ENCODE measurements at places on chromosomes 3 and 15.

DNA sequence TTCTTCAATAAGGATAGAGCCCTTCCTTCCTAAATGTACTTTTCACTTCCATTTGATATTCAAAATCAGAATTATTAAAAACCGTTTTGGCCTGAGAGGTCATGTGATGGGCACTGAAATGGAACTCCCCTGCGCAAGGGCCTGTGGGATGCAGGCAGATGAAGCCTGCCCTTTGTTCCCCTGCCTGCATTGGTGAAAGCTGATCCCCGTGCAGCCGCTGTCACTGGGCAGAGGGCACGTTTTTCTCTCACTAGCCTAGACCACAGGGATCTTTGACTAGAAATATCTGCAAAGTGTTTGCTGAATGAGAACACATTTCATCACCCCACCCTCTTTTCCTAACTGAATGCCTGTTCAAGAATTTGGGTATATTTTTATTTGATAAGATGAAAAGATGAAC, 74.9 kb downstream of the TIPARP start:
- no peak for DNase-seq

GRCh38 chr3:29345516-29346300, 64.8 kb downstream of the RBMS3 start:
- DNase-seq = no peak

DNA sequence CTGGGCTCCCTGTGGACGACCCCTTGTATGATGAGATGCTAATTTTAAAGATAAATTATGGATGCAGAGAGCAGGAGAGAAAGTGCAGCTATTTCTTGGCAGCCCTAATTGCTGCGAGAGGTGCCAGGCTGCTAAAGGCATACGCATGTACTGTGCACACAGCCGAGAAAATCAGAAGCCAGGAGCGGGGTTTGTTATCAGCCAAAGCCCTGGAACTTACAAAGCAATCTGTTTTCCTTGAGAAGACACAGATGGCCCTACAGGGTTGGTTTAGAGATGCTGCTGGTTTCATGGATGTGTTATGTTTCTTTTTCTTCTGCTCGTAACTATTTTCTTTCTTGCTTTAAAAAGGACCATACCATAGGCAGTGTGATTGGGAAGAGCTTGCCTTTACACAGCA, 11.7 kb upstream of the CCK start:
- DNase-seq = no peak

- DNase-seq = no peak
These were observed 10.6 kb upstream of the TM4SF1 start for GRCh38 chr3:149388001-149388440.

DNA sequence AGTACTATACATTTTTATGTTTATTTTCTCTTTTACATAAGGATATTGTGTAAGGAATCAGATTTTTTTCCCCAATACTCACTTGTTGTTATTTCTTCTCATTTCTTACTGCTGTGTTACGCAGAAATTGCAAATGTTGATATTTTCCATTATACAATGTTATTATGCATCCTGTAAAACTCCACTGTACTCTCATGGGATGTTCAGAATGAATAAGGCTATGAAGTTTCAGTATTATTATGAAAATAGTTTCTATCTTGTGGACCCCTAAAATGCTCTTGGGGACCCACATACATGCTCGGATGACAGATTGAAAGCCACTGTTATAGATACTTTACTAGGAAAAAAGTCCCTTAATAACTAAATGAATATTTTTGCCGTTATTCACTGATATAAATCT, 329.4 kb downstream of the EPHA3 start:
- DNase-seq = no peak

GRCh38 chr3:183044547-183045229, 54.6 kb downstream of the MCCC1 start:
- no peak for DNase-seq

- no peak for DNase-seq
These were observed 98.8 kb downstream of the ZNF621 start for GRCh38 chr3:40623567-40623966.

DNA sequence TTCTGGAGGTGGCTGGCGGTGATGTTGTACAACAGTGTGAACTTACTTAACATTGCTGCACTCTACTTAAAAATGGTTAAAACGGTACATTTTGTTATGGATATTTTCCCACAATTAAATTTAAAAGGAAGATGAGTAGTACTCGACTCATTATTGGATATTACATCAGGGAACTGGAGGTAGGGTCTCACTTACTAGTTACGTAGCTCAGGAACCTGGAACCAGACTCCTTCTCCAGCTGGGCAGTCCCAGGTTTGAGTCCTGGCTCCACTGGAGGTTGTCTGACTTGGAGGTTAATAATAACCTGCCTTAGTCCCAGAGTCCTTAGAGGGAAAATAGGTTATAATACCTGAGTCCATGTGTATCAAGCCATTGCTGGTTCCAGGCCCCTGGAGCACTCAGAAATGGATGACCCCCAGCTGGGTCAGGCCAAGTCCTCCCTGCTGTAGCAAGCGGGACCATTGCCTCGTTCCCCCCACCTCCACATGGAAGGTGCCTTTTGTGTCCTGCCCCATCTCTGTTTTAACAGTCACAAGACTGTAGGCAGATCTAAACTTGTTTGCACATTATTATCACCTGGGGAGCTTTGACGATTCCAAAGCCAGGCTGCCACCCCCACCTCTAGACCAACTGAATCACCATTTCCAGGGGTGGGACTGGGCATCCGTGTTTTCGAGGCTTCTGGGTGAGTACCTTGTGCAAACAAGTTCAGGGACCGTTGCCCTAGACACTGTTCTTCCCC, 126.6 kb downstream of the IGF1R start:
- no peak for DNase-seq

GRCh38 chr3:186700267-186700666, 16.9 kb upstream of the KNG1 start:
- no peak for DNase-seq

- no peak for DNase-seq
These were observed 64.7 kb downstream of the KLF15 start for GRCh38 chr3:126292318-126293070.

DNA sequence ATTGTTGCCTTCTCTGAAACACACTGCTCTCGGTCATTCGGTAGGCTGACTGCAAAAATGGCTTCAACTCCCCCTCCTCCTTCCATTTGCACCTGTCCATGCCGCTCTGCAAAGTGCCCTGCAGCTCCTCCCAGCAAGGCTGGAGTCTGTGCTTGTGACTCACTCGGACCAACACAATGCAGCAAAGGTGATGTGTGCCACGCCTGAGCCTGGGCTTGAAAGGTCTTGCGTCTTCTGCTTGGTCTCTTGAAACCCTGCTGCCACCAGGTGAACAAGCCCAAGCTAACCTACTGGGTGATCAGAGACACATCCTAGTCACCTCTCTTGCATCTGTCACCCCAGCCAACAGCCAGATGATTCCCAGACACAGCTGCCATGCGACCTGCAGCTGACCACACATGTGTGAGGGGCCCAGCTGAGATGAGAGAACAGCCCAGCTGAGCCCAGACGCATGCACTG, 71.1 kb downstream of the MGLL start:
- no peak for DNase-seq

- no peak for DNase-seq
These were observed 200.5 kb downstream of the TPRG1 start for GRCh38 chr3:189372243-189372642.
